ENCODE measurements at places on chromosomes 3 and 15.

GRCh38 chr15:43776101-43776717 is 557 bp downstream of the ELL3 start:
- DNase-seq, result no peak

DNA sequence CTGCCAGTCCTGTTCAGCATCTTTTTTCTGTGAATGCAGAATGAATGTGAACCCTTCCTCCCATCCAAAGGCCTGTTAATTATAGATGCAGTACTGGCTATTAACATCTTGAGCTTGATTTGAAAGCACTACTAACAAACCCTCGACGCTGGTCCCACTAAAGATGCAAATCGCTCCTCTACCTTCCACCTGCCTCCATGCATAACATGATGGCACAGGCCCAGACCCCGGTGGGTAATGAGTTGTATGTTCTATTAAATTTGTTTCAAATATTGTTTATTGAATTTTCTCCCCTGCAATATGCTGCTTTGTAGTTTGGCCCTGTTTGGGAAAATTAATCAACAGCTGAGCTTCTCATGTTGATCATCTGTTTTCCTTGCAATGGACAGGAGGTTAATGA is 69.3 kb downstream of the RAB11A start:
- no peak for DNase-seq

DNA sequence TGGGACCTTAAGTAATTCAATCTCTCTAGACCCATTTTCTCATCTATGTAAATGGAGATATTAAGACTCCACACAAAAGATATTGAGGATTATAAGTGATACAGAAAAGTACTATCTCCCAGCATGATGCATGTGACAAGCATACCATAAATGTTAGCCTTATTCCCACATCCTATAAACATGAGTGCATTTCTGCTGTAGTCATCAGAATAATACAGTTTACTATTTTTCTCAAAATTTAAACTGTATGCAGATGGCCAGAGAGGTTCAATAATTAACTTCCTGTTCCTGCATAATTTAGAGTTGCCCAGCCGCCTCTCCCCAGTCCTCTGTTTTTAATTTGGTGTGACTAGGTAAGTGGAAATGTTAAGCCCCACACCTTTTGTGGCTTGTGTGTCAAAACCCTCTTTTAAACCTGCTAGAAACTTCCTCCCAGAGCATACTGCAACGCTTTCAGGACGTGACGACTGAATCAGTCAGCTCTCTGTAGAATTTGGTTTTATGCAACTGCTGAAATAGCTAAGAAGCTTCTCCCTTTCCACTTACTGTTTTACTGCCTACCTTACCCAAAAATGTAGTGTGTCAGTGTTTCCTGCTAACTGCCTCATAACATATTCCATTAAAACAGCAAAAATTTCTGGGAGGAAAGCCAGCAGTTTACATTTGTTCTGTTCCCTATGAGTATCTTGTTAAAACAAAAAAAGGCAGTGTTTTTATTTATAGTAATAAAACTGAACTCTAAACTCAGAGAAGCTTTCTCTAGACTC is 1037.9 kb downstream of the EPHA3 start:
- no peak for DNase-seq

DNA sequence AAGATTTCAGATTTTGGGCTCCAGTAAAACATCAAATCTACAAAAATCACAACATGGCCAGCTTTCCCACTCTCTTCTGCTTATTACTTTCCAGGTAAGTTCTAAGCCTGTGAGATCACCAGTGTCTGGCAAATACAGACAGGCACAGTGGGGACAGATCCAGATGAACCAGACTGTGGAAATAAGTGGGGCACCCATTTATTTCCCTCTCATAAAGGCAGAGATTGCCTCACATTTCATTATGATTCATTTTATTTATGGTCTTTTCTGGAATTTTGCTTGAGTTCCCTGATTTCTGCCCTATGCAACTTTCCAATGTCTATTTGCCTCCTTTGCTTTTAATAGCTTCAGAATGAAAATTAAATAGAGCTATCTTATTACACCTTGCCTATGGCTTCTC is 66.8 kb downstream of the GREM1 start:
- DNase-seq, result no peak

DNA sequence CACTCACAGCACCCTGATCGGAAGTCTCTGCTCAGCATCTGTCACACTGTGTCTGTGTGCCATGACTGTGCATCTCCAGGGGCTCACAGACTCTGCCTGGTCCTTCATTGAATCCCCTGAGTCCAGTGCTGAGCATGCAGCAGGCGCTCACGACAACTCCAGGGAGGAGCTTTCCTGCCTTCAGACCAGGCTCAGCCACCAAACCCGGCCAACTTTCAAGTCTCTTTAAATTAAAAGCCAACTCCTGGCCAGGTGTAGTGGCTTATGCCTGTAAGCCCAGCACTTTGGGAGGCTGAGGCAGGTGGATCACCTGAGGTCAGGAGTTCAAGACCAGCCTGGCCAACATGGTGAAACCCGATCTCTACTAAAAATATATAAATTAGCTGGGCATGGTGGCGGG is 24.2 kb downstream of the GRAMD2A start:
- DNase-seq, result no peak

DNA sequence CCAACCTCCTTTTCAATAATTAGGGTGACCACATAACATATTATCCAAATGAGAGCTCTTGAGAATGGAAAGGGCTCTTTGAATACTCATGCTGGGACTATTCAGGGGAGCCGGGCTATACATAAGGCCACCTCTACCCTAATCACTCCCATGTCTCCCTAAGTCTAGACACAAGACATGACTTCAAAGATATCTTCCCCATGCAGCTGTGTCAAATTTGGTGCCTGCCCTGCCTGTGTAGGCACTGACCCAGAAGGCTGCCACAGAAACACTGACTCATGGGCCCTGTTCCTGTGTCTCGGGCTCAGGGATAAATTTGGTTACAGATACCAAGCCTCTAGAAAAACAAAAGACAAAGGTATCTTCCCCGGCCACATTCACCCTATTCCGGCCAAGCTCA is 70.3 kb downstream of the MYLK start:
- DNase-seq, result no peak

GRCh38 chr15:69748576-69749185 is 296.1 kb downstream of the RPLP1 start:
- DNase-seq, result no peak

DNA sequence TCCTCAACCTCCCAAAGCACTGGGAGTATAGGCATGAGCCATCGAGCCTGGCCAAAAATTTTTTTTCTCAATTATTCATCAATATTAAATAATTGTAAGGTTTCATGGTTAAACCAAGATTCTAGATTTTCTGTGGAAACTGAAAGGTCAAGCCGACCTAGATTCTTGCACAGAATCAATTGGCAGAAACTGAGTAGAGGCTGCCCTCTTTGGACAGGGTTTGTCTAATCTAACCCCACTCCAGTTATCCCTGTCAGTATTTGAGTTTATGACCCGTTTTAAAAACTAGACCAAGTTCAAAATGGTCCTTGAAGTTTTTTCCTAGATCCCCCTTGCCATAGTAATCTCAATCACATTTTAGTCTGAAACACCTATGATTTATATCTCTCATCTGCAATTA is 8.6 kb upstream of the ADAM10 start:
- no peak for DNase-seq

GRCh38 chr3:192929755-192930547 is 12.3 kb upstream of the MB21D2 start:
- DNase-seq, result no peak

DNA sequence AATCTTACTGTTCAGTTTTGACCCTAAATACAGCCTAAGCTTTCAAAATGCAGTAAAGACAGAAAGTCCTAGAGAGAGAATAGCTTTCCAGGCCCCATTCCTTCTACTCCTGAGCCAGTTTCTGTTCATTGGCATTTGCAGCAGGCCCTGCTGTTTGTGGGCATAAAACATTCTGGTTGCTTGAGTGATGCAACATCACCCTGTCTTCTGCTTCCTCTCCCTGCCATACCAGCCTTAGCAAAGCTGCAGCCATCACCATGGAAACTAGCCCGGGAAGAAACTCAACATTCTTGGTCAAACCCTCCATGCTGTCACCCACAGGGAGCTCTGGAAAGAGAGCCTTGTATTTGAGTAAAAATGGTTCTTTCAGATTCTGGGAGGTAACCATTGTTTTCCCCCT is 325.7 kb downstream of the MAGI1 start:
- no peak for DNase-seq

DNA sequence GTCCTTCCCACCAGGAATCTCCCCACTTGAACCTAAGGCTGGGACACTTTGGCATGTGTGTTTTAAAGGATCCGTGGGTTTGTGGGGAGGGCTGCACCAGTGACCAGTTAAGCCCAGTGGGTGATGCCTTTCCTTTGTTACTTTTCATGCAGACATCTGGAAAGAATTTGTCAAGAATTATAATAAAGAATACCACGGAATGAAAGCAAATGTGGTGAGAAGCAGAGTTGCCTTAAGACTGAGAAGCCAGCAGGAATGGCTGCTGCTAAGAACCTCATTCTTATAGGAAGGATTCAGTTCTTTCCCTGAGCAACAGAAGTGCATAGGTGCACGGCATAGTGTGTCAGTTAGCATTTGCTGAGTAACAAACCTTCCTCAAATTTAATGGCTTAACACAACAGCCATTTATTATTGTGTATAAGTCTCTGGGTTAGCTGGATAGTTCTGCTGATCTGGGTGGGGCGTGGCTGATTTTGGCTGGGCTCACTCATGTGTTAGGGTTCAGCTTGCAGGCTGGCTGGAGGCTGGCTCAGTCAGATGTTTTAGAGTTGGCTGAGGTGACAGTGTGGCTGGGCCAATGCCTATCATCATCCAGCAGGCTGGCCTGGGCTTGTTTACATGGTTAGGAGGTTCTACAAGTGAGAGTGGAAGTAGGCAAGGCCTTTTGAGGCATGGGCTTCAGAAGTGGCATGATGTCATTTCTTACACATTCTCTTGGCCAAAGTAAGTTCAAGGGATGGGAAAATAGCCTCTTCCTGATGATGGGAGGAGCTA is 262.7 kb upstream of the CTDSPL start:
- no peak for DNase-seq

- DNase-seq, result no peak
These were observed 53.6 kb upstream of the TRPM1 start for GRCh38 chr15:31155151-31155550.

DNA sequence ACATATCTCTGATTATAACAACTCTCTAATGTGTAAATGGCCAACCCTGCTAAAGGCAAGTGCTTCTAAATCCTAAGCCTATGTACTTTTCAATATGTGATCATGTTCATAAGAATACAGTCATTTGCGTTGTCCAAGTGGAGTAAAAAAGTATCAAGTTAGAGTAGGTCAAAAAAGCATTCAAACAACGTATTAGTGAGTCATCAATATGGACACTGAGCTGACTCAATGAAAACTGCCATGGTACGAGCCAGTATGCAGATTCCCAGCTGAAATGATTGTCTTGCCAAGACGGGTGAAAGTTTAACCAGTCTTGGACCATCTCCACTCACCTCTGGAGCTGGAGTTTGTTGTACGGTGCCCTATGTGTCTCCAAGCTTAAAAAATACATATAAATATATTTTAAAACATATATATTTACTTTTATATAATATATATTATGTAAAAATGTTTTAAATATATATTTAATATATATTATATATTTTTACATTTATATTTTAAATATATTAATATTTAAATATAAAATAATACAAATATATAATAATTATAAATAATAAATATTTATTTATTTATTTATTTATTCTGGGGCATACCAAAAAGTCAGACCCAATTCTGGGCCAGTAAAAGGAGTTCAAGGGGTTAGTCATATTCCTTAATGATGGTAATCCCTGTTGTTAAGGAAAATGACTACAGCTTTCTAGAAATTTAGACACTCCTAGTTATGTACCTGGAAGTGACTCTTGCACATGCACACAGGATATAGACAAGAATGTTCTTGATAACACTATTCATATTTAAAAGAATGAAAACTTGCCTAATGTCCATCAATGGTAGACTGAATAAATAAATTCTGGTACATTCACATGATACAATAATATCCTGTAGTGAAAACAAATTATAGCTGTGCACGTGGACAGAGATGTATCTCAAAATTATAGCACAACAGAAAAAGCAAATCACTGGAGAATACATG is 27.2 kb downstream of the PLSCR4 start:
- no peak for DNase-seq

DNA sequence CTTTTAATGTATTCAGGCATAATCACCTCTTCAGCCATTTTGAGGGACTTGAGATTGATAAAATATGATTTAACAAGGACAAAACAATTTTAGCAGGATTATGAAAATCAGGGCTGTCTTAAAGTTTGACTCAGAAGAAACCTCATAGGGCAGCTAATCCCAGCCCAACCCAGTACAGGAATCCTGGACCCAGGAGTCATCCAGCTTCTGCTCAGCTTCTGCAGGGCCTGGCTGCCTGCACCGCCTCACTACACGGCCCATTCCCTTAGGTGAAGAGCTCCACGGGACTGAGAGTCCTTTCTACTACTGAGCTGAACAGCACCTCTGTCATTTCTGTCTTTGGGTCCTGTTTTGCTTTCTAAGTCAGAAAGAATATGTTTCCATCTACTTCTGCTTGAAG is 37.5 kb downstream of the ARHGAP31 start:
- no peak for DNase-seq

DNA sequence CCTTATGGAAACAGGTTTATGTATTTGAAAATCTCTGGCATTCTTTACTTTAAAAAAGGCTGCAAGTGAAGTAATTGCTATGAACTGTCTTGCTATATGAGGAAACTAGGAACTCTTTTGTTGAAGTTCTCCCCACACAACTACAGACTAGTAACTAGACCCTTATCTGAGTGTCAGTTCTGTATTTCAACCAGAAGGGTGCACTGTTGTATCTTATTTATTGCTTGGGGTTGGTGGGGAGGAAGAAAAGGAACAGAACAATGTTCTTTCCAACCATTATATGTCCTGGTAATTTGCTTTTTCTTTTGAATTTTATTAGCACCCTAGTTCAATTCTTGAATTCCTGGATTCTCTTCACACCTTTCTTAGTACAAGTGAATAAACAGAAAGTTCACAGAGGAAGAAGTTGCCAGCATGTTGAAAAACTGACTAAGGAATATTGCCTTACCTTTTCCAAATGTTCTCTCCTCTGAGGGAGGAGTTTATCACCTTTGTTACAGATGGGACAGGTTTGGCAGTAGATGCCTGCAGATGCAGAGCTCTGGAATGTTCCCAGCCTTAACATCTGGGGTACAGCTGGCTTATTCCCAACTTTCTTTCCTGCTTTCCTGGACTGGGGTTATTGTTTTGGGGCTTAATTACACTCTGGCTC is 162.4 kb upstream of the CFAP20DC start:
- no peak for DNase-seq

GRCh38 chr3:146177072-146177471 is 16.1 kb upstream of the PLOD2 start:
- no peak for DNase-seq

DNA sequence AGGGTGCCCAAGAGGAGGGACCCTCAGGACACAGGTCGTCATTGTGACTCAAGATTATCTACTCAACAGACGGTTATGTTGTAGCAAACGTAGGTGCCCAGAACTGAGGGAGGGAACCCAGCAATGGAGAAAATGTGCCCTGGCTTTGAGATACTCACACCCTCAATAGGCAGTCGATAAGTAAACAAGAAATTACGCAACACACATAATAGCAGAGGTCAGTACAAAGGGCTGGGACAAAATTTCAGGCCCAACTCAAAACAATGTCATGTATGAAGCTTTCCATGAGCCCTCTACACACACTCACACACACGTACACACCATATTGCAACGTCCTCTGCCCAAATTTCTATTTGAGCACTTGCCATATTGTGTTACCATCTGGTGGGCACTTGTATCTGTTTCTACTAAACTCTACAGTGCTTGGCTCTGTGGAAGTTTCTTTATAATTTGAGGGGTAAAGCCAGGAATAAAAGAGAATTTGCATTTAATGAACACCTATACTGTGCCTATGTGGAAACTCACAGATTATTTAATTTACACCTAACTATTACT is 114.6 kb upstream of the TRIM42 start:
- DNase-seq, result no peak

All from stimulated activated CD8-positive, alpha-beta memory T cell treated with anti-CD3 and anti-CD28 coated beads, Interleukin-4, amount 100 ng/mL, for 4 hours (primary cell).